Neural cell (in vitro differentiated cells): ENCODE measurements at places on chromosomes 5 and 9. TPM values are rescaled to one million over a fixed set of nuclear protein-coding genes. Genes with fewer than 3 reads are reported as not detected.

Gene CATSPER3
- 0.17 and 0.80 TPM in 2 replicates for polyA plus RNA-seq

Gene BTNL8
- not detected in 2 replicates for polyA plus RNA-seq

Gene IL31RA
- polyA plus RNA-seq, result not detected in 2 replicates

Gene C9
- polyA plus RNA-seq, result not detected in 2 replicates

Gene NTRK2
- 14.2 and 15.3 TPM in 2 replicates for polyA plus RNA-seq

Gene PCDHGA2
- polyA plus RNA-seq, result 0.21 and 0.26 TPM in 2 replicates

Gene FBP2
- polyA plus RNA-seq, result not detected in 2 replicates

Gene FOXD4L6
- polyA plus RNA-seq, result 0.40 and 2.3 TPM in 2 replicates

Gene CDKN2B
- polyA plus RNA-seq, result 0.15 TPM in 1 of 2 replicates, not detected in the other

Gene SPATA31C1
- not detected in 2 replicates for polyA plus RNA-seq
